ENCODE measurements at places on chromosomes 11 and 22.

GRCh38 chr11:37963440-37963839, 1365.4 kb upstream of the RAG2 start:
- no peak for DNase-seq

GRCh38 chr11:73425108-73425507, 48.9 kb downstream of the RELT start:
- no peak for DNase-seq

GRCh38 chr11:86726770-86727504, 54.5 kb upstream of the ME3 start:
- no peak for DNase-seq

- DNase-seq, result no peak
Observed at GRCh38 chr22:43923191-43923590, 414 bp upstream of the PNPLA3 start.

- DNase-seq, result no peak
Observed at GRCh38 chr11:44992181-44992582, 41.5 kb upstream of the TP53I11 start.

DNA sequence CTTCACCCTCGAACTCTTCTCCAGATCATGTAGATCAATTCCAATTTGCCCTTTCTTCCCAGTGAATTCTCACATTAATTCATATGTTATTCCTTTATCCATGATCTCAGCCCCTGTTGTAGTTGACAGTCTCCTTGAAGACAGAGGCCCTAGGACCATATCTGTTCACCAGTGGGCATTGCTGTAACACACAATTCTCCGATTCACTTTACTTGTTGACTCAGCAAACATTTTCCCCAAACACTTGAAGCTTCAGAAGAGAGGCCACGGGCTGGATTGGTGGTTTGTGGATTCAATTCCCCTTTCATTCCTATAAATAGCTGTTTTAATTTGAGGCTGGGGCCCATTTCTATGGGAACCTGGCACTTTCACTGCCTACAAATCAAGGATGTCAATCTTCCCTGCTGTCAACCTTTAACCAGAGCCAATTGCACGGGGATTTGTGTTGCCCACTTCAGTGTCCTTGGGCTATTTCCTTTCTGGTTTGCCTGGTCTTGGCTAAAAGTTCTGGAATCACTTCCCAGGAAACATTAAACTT, 393.0 kb upstream of the KIRREL3 start:
- DNase-seq, result no peak

DNA sequence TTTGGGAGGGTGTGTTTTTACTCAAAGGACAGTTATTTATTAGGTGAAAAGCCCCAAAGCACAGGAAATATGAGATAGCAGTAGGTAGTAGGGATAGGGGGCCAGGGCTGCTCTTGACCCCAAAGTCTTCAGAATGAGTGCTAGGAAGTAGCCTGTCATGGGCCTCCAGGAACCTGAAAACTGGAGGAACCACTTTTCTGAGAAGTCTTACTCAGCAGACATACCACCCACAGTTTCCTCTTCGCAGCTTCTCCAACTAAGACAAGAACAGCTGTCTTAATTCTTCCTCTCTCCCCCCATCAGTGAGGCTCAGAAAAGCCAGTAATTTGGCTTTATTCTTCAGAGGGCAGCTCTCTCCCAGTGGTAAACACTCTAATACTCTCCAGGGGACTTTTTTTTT, 84.0 kb upstream of the CTSC start:
- DNase-seq, result peak; percentile 10

DNA sequence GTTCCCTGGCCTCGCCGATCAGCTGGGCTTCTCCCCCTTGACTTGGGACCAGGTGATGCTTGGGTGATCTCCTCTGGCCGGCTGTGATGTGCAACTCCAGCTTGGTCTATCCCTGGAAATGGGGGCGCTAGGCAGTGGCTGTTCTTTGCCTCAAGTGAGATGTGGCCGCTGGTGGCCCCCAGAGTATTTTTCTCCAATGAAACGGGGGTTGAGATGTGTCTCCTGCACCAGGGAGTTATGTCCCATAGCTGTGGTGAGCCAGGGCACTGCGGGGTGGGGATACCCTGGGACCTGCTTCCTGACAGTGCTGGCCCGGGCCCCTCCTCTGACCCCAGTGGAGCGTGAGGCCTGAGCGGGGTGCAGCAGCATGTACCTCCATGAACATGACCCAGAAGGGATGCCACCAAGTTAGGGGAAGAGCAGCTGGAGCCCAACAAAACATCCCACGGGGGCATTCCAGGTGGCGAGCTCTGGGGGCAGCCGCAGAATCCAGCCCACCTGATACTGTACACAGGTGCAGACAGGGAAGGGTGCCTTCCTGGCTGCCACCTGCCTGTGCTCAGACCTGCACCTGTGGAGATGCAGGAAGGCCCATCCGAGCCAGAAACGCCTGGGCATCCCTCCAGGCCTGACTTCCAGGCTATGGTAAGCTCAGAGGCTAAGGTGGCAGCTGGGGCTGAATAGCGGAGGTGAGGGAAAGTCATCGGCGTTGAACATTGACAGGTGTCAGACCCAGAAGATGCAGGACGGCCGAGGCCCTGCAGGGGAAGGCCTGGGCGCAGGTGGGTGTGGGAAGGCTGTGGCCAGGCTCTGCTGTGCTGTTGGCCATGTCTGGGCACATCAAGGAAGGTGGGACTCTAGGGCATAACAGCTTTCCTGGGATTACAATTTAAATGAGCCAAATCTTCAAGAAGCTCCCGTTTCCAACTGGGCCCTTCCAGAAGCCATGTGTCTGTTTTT, 97.3 kb downstream of the CTTN start:
- DNase-seq, result no peak
